Calu3 (cell line): ENCODE measurements at places on chromosomes 7 and 10. TPM values are rescaled to one million over a fixed set of nuclear protein-coding genes. Genes with fewer than 3 reads are reported as not detected.

GRCh38 chr10:13739183-13739582 is 152.4 kb downstream of the PRPF18 start:
- H3K27me3 ChIP-seq = no peaks in the 10 kb centered on the region
- no peaks in the 10 kb centered on the region for H3K36me3 ChIP-seq
- H3K4me3 ChIP-seq = no peak overlapping the region
- no peak overlapping the region for H3K27ac ChIP-seq

Gene CDC14C
- total RNA-seq = 0.24 TPM in 1 of 2 replicates, not detected in the other

Gene DLX6
- 1.1 and 1.2 TPM in 2 replicates for total RNA-seq

Gene KCTD7
- 4.3 and 5.5 TPM in 2 replicates for total RNA-seq

Gene MICALL2
- total RNA-seq = 162 and 176 TPM in 2 replicates

GRCh38 chr7:129009437-129009836 is 45.5 kb downstream of the TNPO3 start:
- H3K4me1 ChIP-seq = no peaks in the 10 kb centered on the region
- no peaks in the 10 kb centered on the region for H3K27me3 ChIP-seq

- H3K27me3 ChIP-seq = no peaks in the 10 kb centered on the region
- H3K27ac ChIP-seq = no peak overlapping the region
- H3K4me3 ChIP-seq = no peak overlapping the region
- no peaks in the 10 kb centered on the region for H3K4me1 ChIP-seq
- no peaks in the 10 kb centered on the region for H3K36me3 ChIP-seq
- DNase-seq = no peak
Measured at GRCh38 chr10:119933179-119933578, 40.6 kb downstream of the SEC23IP start.

DNA sequence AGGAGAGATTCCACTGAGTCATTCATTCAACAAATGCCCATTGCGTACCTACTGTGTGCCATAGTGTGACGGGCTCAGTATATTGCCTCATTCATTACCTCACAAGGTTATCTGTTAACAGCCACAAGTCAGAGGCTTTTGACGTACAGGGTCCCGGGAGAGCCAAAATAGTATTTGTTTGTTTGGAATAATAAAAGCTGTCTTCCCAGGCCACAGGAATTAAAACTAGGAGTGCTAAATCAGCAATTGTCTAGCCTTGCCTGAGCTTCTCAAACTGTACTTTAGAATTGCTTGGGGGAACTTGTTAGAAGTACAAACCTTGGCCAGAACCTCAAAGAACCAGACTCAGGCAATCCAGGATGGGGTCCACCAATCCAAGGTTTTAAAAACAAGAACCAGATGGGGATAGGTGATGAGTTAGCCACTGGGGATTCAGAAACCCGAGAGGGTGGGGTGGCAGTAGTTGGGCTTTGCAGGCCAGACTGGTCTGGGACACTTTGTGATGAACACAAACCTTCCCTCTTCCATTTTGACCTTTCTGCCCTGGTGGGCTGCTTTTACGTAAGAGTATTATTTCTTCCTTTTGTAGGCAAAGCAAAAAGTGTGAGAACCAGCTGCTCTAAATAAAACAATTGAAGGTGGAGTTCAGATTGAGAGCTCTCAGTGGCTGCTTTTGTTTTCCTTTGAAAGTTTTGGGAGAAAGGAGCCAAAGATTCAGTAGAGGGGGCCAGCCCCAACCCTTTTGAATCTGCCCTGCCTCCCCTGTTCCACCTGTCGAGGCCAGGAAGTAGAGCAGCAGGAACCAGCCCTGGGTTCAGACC is 113.0 kb upstream of the ANLN start:
- H3K36me3 ChIP-seq = peaks cover 46% of the 10 kb centered on the region
- peaks cover 89% of the 10 kb centered on the region for H3K4me1 ChIP-seq
- no peak overlapping the region for H3K4me3 ChIP-seq
- no peak for DNase-seq
- H3K27ac ChIP-seq = peak overlapping the region; percentile 53

DNA sequence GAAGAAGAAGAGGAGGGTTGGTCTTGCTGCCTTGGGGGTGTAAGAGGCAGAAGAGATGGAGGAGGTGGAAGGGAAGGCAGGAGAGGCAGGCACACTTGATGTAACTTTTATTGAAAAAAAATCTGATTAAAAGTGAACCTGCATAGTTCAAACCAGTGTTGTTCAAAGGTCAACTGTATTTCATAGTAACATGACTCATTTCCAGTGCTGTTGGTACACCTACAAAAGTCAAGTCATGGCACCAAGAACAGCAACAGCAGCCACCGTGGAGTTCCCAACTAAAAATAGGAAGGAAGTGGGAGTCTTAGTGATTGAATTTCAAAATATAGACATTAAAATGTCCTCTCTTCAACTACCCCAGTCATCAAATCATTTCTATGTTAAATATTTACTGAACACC is 88.5 kb downstream of the CTNNA3 start:
- H3K36me3 ChIP-seq = no peaks in the 10 kb centered on the region
- no peaks in the 10 kb centered on the region for H3K27me3 ChIP-seq

- H3K4me1 ChIP-seq = peaks cover 11% of the 10 kb centered on the region
- H3K36me3 ChIP-seq = no peaks in the 10 kb centered on the region
- H3K4me3 ChIP-seq = no peak overlapping the region
- no peaks in the 10 kb centered on the region for H3K27me3 ChIP-seq
- DNase-seq = no peak
- no peak overlapping the region for H3K27ac ChIP-seq
Measured at GRCh38 chr7:101740981-101741725, 76.3 kb upstream of the CUX1 start.

- DNase-seq = no peak
- no peak overlapping the region for H3K27ac ChIP-seq
- H3K27me3 ChIP-seq = no peaks in the 10 kb centered on the region
- no peaks in the 10 kb centered on the region for H3K36me3 ChIP-seq
Measured at GRCh38 chr7:108294595-108294994, 161.6 kb downstream of the NRCAM start.

GRCh38 chr7:44184206-44184872 is 4.9 kb downstream of the GCK start:
- peaks cover 79% of the 10 kb centered on the region for H3K27me3 ChIP-seq
- H3K36me3 ChIP-seq = no peaks in the 10 kb centered on the region

Gene INMT
- total RNA-seq = not detected in 2 replicates

DNA sequence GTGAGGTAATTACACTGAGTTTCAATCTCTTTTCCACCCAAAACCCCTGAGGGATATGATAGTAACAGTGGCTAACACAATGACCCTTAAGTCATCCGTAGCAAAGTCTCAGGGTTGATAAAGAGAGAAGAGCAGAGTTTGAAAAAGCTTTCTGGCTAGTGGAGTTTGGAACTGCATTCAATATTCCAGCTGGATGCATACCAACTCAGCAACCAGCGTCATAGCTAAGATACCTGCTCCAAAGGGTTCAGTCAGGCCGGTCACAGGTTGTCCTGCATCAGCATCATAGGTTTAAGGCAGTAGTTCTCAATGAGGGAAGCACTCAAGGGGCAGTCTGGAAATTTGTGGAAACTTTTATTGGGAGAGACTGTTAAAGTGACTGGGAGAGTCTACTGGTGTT is 93.5 kb downstream of the CNOT4 start:
- no peak overlapping the region for H3K27ac ChIP-seq
- peaks cover 11% of the 10 kb centered on the region for H3K4me1 ChIP-seq
- no peak overlapping the region for H3K4me3 ChIP-seq
- no peaks in the 10 kb centered on the region for H3K27me3 ChIP-seq

GRCh38 chr10:84214612-84215235 is 10.6 kb downstream of the LRIT2 start:
- no peaks in the 10 kb centered on the region for H3K36me3 ChIP-seq
- no peak for DNase-seq
- peaks cover 44% of the 10 kb centered on the region for H3K27me3 ChIP-seq
- no peak overlapping the region for H3K4me3 ChIP-seq

GRCh38 chr7:149735779-149736477 is 37.5 kb downstream of the ZNF467 start:
- no peak overlapping the region for H3K27ac ChIP-seq
- no peaks in the 10 kb centered on the region for H3K27me3 ChIP-seq
- H3K4me3 ChIP-seq = no peak overlapping the region
- DNase-seq = no peak
- peaks cover 8% of the 10 kb centered on the region for H3K36me3 ChIP-seq
- H3K4me1 ChIP-seq = no peaks in the 10 kb centered on the region

DNA sequence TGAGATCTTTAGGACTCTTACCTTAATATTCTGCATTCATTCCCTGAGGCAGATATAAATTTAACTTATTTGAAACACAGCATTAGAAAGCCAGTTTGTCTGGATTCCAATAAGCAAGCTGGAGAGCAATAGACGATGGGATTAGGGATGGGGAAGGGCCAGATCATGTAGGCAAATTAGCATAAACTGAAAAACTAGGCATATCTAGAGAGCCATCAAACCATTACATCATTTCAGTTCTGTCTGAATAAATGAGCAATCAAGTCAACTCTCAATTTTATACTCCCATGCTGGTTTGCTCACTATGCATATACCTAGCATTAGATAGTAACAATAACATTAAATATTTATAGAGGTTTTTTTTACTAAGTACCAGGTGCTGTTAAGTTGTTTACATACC is 583.6 kb upstream of the LRRN3 start:
- H3K36me3 ChIP-seq = no peaks in the 10 kb centered on the region
- H3K4me1 ChIP-seq = no peaks in the 10 kb centered on the region
- H3K4me3 ChIP-seq = no peak overlapping the region
- no peak overlapping the region for H3K27ac ChIP-seq
- no peaks in the 10 kb centered on the region for H3K27me3 ChIP-seq
- no peak for DNase-seq

Gene CHN2
- total RNA-seq = 9.7 and 12.4 TPM in 2 replicates

GRCh38 chr10:98361131-98362025 is 53.6 kb downstream of the PYROXD2 start:
- H3K27ac ChIP-seq = no peak overlapping the region
- H3K36me3 ChIP-seq = no peaks in the 10 kb centered on the region
- no peak overlapping the region for H3K4me3 ChIP-seq
- no peaks in the 10 kb centered on the region for H3K27me3 ChIP-seq

Gene CYP3A4
- total RNA-seq = 0.15 TPM in 1 of 2 replicates, not detected in the other
